ENCODE measurements at places on chromosomes 2 and 18.

- no peak for DNase-seq
These were observed 149.0 kb upstream of the KCTD1 start for GRCh38 chr18:26697186-26697884.

DNA sequence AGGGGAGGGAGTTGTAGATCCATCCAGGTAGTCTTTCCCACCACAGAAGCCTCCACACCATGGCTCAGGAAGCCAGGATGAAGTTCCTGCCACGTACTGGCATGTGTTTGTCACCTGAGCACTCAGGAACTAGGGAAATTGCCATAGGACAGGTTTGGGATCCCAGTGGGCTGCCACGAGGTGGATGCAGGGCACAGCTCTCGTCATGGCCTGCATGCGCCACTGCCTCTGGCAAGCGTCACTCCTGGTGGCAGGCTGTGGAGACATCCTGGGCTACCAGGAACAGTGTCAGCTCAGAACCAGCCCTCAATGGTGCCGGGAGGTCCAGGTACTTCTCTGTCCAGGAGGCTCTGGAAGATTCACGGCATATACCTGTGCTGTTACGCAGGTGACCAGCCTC, 3.8 kb downstream of the ARHGEF4 start:
- no peak for DNase-seq

DNA sequence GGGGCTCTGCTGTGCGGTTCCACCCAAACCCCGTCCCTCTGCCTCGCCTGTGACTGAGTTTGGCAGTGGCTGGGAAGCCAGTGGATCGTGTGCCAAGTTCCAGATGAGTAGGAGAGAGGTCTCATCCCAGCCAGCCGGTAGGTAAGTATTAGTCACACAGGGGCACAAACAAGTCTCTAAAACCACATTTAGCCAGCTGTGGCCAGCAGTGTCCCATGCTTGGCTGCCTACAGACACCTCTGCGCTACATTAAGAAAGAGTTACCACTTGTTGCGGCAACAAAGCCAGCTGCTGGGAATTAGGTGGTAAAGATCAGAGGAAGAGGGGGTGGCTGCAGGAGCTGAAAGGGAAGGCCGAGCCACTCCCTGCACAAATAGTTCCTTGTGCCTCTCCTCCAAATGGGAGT, 81.2 kb downstream of the GATA6 start:
- no peak for DNase-seq

GRCh38 chr2:188666503-188666902, 307.7 kb upstream of the COL3A1 start:
- DNase-seq: no peak

- DNase-seq: peak; percentile 93
These were observed 81.7 kb upstream of the REV1 start for GRCh38 chr2:99571533-99571932.

GRCh38 chr2:187499941-187500532, 52.0 kb upstream of the CALCRL start:
- DNase-seq: no peak

DNA sequence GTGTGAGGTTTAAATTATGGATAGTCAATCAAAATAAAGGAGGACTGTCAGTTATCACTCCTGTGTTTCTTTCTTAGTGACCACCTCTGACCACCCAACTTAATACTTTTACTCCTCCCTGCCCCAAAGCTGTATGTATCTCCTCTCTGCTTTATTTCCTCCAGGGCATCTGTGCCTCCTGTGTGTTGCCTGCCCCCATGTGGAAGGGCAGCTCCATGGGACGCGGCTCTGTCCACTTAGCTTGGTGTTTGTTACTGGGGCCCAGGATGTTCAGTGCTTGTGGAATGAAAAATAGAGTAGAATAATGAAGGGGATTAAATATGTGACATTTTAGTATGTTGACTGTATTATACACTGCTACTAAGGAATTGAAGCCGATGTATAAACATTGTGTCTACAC, 9.8 kb downstream of the ACP1 start:
- no peak for DNase-seq

GRCh38 chr2:88933091-88933490, 241.6 kb downstream of the RPIA start:
- DNase-seq: no peak

DNA sequence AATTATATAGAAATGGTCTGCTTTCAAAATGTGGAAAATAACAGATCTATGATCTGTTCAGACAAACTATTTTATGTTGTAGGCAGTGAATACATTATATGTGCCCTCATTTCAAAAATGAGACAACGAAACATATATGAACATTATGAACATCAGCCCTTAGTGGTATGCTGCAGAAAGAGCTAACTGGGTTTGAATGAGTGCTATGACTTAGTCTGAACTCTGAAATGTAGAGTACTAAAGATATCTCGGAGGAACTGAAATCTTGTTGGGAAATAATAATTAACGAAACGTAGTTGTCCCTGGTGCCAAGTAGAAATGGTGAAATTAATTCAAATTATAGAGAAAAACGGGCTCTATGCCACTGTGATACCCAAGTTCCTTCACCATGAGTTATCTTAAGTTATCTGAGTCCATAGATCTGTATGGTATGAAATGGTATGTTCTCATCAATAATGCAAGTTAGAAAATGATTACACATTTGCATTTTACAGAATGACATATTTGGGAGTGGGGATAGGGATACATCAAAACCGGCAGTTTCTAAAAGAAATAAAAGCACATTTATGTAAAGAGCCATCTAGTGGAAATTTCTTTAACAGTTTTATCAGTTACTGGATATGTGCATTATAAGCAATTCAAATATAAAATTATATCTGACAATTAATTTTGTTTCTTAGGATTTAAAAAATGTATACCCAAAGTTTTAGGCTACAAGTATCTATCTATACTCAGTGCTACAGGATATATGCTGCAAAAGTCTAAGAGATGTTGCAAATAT, 26.7 kb downstream of the STARD6 start:
- no peak for DNase-seq

DNA sequence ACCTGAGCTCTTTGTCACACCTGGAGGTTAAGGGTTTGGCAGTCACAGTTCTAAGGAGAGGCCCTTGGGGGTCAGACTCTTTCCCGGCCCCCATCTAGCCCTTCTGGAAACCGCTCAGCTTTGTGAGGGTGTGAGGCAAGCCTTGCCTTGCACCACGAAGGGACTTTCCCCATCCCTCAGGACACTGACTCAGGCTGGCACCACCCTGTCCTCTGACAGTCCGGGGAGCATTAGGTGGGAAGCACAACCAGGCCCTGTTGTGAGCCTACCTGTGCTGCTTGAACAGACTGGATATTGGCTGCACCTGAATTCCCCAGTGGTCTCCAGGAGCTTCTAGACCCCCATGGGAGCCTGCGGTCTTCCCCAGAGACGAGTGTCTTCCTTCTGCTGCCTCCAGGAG, 47.0 kb upstream of the GBX2 start:
- DNase-seq: no peak

GRCh38 chr2:54657664-54658083, 65.8 kb upstream of the EML6 start:
- no peak for DNase-seq

DNA sequence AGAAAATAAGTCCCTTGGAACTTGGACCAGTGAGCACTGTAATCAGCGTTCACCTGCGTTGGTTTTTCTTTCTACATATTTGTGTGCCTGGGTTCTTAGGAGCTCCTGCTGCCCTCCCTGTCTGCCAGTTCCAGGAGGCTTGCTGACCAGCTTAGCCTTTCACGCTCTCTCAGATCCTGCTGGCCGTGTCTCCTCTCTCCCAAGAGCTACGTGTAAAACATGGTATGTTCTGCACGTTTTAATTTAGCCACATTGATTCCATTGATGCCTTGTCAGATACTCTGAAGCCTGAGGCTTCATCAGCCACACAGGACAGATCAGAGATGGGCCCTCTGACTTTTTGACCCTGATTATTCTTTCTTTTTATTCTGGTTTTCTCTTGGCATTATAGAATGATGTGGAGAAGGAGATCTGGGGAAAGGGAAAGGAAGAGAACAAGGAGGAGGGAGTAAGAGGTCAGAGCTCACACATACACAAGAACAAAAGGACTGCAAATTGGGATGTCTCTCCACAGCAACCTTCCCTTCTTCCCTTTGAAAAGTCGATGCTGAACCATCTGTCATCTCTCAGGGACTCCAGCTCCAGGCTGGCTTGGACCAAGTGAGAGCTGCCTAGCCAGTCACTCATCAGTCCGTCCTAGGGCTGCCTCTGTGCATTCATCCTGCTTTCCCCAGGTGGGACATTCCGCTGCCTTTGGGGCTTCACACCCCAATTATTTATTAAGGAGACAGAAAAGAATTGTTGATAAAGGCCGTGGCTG, 152.8 kb downstream of the PIK3C3 start:
- DNase-seq: no peak

GRCh38 chr2:2836343-2837070, 505.4 kb upstream of the MYT1L start:
- DNase-seq: no peak

- DNase-seq: no peak
These were observed 71.2 kb downstream of the CD226 start for GRCh38 chr18:69876490-69876889.

GRCh38 chr2:158357122-158357521, 99.4 kb downstream of the CCDC148 start:
- DNase-seq: no peak

DNA sequence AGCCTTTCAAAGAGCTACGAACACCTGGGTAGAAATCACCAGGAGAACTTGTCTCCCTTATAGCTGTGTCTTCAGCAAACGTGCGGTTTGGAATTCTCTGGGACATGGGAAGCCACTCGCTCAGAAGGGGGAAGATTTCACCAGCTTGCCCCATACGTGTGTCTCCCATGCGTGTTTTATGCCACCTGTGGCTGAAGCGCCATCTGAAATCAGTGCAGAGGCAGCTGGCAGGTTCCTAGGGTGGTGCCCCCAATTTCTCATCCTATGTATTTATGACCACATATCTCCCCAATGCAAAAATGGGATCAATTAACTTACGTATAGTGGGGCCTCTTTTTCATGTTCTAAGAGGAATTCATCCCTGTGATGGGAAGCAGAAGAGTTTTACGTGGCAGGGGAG, 81.6 kb downstream of the TPO start:
- no peak for DNase-seq

GRCh38 chr2:29374823-29375222, 259.6 kb downstream of the CLIP4 start:
- DNase-seq: no peak

GRCh38 chr2:126908721-126909177, 10.1 kb downstream of the TEX51 start:
- no peak for DNase-seq

- no peak for DNase-seq
These were observed 58.8 kb upstream of the CAPN13 start for GRCh38 chr2:30865892-30866681.

GRCh38 chr2:121118951-121119350, 166.1 kb downstream of the TFCP2L1 start:
- no peak for DNase-seq

DNA sequence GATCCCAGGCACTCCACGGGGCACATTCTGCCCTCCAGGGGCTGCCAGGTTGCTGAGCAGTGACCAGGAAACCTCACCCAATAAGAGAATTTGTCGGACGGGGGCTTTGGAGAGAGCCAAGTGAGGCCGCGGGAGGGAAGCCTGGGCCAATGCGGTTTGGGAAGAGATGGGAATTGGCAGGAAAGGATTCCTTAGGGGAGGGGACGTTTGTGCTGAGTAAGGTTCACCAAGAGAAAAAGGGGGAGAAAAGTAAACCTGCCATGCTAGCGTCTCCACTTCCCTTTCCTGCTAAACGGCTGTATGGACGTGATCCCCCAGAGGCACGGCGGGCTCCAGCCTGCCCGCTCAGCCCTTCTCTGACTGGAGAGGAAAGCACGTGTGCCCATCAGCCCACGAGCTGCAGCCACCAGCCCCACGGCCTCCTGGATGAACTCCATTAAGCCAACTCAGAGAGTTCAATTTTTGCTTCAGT, 194.4 kb upstream of the ID2 start:
- no peak for DNase-seq

DNA sequence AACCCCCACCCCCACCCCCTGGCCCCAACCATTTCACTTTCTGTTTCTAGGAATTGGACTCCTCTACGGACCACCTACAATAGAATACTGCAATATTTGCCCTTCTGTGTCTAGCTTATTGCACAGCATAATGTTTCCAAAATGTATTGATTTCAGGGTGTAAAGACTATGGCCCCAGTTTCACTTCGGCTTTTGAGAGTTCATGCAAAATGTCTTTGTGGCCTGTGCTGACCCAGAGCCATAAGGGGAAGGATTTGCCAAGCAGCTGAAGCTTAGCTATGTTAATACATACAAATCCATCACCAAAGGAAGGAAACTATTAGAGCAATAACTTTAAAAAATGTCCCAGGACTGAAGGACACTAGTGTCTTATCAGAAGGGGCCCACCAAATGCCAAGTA, 11.2 kb upstream of the ATP9B start:
- DNase-seq: no peak

- no peak for DNase-seq
These were observed 324.1 kb upstream of the KCNJ3 start for GRCh38 chr2:154374416-154374815.

- DNase-seq: no peak
These were observed 29.7 kb upstream of the IL1B start for GRCh38 chr2:112866128-112866835.

All from NCI-H2171 (cell line).